ENCODE measurements at places on chromosomes 4 and X.

GRCh38 chr4:179328627-179329026 is 1886.4 kb upstream of the AGA start:
- no peak for DNase-seq

GRCh38 chrX:7318241-7318640 is 170.3 kb upstream of the PUDP start:
- no peak for DNase-seq

DNA sequence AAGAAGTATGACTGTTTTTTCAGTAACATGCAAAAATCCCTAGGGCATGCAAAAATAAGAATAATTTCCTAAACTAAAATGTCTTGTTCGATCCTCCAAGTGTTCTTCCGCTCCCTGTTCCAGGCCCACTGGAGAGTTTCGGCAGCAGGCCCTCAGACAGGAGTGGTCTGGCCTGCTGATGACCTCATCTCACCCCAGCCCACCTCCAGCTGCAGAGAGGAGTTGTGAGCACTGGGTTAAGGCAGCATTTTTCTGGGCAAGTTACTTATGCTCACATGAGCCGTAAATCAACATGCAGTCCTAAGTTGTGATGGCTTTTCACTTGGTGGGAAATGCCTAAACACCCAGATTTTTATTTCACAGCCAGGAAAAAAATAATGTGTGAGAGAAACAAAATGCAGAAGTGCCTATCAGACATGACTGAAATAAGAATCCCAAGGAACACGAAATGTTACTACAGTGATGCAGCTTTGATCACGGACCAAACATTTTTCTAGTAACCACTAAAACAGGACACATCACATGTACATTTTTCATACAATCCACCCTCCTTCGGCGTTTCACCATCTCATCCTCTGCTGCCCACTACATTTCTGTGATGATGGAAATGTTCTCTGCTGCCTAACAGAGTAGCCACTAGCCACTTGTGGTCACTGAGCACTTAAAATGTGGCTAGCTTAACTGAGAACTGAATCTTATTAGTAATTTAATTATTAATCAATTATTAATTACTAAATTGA is 153.3 kb upstream of the TBL1X start:
- DNase-seq = no peak

GRCh38 chrX:102975016-102975415 is 37.9 kb downstream of the RAB40AL start:
- no peak for DNase-seq

DNA sequence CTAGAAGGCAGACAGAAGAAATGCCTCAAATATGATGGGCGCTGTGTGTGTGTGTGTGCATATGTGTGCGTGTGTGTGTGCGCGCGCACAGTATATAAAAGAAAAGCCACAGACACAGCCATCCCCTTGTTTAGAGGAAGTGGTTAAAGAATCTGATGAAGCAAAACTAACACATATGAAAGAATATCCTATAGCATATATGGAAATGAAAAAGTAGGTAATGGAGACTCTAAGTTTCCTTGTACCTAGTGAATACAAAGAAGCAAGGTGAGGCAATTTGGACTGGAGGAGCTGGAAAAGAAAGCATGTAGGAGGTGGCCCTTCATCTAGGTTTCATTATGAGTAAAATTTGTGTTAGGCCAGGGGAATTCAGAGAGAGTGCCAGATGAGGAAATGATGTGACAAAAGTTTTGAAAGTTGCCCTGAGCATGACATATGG is 58.6 kb upstream of the MCF2 start:
- DNase-seq = no peak

GRCh38 chrX:124230655-124231450 is 101.6 kb upstream of the TEX13D start:
- no peak for DNase-seq

GRCh38 chrX:128975745-128976144 is 547.5 kb downstream of the SMARCA1 start:
- peak; percentile 39 for DNase-seq

DNA sequence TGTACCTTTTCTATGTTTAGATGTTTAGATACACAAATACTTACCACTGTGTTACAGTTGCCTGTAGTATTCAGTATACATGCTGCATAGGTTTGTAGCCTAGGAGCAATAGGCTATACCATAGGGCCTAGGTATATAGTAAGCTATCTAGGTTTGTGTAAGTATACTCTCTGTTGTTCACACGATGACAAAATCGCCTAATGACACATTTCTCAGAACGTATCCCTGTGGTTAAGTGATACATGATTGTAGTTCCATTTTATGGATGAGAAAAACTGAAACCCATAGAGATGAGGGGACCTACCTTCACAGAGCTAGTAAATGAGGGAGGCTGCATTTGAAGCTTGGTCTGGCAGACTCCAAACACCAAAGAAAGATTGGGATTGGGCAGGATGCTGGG is 79.4 kb upstream of the EFNB1 start:
- DNase-seq = no peak

- DNase-seq = no peak
Measured at GRCh38 chr4:148574911-148575310, 132.7 kb upstream of the NR3C2 start.

DNA sequence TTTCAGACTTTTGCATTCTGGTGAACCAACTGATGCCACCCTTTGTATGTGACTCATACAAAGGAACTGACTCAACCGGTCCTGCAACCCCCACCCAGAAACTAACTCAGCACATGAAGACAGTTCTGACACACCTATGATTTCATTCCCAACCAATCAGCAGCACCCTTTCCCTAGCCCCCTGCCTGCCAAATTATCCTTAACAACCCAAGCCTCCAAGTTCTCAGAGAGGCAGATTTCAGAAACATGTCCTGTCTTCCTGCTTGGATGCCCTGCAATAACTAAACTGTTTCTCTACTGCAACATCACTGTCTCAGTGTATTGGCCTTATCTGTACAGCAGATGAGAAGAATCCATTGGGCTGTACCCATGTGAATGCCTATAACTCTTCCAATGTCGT is 284.7 kb downstream of the CAMK2D start:
- no peak for DNase-seq

- peak; percentile 55 for DNase-seq
Measured at GRCh38 chr4:123444290-123444731, 47.7 kb downstream of the SPRY1 start.

GRCh38 chrX:115521741-115522140 is 39.2 kb upstream of the PLS3 start:
- no peak for DNase-seq

DNA sequence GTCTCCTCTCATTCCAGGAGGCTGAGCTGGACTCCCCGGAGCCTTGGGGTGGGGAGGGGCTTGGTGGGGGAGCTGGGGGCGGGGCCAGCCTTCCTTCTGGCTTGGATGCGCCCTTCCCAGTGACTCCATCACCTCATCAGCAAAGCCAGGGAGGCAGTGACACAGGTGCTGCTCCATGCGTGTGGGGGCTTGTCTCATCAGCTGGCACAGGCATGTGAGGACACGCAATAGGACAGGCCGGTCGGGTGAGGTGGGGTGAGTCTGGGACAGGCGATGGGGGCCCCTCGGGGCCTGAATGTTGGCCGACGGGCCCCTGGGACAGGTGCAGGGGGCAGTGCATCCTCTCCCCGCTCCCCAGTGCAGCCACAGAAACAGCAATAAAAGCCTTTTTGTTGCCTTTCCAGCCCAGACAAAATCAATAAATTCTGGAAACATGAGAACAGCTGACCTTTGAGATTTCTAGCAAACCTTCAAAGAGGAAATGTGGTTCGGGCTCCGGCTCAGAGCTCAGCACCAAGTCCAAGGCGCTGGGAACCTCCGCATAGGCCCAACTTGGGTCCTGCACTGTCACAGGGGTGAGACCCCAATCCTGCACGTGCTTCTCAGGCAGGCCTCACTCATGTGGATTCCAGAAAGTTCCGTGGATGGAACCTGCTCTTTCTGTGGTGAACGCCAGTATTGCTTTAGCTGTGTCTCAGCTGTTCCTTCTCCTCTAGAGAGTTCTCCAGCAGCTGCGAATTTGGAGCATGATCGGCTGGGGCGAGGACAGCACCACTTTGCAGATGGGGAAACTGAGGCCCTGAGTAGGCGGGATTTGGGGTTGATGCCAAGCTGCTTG is 18.5 kb downstream of the ADRA2C start:
- DNase-seq = no peak

DNA sequence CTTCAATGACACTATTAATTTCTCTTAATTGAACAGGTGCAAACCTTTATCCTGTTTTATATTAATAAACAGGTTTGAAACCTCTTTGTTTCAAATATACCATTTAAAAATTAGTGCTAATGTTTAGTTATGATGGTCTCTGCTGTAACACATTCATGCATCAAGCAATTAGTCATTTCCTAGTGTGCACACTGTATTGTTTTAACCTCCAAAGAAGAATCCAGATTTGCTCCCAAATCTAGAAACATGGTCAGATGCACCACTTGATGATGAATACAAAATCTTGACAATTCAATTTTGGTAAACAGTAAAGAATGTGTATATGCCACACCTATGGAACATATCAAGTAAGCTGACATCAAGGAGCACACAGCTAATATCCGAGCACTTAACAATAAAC is 157.1 kb downstream of the TRIML1 start:
- DNase-seq = no peak

GRCh38 chr4:83552924-83553323 is 17.0 kb downstream of the GPAT3 start:
- no peak for DNase-seq

- no peak for DNase-seq
Measured at GRCh38 chrX:22526339-22526738, 253.6 kb downstream of the CBLL2 start.

DNA sequence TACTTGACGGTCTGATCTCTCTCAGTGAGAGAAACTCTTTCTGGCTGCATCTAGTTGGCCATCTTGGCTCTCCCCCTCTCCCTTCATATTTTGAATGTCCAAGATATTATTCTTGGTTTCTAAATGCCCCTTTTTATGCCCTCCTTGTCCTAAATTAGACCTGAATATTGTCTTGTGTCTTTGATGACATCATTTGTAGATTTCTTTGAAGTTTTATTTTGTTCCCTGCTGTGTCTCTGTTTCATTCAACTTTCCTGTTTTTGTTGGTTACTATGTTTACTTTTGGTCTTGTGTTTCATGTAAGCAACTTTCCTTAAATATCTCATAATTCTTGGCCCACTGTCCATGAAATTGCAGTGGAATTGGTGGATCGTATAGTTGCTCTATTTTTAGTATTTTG is 46.1 kb upstream of the PASD1 start:
- no peak for DNase-seq

- no peak for DNase-seq
Measured at GRCh38 chr4:92387459-92388069, 83.8 kb downstream of the GRID2 start.

GRCh38 chr4:138680989-138681604 is 334.5 kb upstream of the NOCT start:
- DNase-seq = peak; percentile 77

GRCh38 chrX:134949271-134949670 is 41.5 kb upstream of the SMIM10 start:
- no peak for DNase-seq

DNA sequence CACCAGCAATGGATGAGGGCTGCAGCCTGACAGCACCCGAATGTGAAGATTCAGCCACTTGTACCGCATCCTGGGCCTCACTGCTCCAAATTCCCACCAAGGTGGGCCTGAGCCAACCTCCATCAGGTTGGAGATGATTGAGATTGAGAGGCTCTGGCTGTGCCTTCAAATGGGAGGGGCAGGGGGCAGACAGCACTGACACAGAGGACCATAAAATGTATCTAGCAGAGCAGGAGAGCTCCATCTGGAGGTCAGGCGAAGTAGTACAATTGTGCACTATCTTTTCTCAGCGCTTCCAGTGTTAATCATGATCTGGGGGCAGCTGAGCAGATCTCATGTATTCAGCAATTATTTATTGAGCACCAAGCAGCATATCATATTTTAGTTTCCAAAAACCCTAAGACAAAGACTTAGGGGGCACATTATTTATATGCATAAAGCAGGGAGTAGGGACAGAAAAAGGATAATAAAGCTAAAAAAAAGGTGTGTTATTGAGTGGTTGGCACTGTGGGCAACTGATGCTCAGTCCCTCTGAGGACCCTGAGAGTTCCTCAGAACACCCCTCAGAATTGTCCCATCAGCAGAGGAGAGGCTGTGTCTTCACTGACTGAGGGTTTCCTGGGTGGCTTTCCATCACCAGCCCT is 31.6 kb upstream of the C1QTNF7 start:
- DNase-seq = peak; percentile 44

DNA sequence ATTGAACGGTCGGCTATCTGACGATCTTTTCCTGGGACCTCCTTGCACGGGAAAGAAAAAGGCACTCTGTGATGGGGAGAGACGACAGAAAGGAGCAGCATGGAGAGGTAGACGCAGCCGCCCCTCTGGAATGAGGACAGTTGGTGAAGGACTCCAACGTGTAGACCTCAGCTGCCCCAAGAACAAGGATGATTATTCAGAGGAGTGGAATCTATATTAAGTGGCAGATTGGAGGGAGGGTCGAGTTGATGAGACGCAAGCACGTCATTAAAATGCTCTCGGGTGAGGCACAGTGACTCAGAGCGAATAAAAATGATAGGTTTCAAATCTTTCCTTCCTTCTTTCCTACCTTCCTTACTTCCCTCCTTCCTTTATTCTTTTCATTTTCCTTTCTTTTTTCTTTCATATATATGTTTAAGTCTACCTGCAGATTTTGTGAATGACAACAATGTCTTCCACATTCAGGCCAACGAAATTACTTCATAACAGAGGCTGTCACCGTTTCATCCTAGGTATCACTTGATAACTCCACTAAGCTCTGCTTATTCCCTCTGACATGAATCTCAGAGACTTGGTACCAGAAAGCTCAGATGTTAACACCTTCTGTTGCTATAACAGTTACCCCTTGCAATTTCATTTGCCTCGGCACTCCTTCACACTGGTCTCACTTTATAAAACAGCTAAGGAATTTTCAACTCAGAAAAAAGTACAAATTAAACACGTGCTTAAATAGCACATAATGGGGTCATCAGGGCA is 110.0 kb upstream of the PPARGC1A start:
- DNase-seq = no peak

GRCh38 chrX:7109838-7110793 is 37.4 kb upstream of the STS start:
- DNase-seq = no peak

- no peak for DNase-seq
Measured at GRCh38 chrX:149021159-149021558, 483.9 kb downstream of the IDS start.

DNA sequence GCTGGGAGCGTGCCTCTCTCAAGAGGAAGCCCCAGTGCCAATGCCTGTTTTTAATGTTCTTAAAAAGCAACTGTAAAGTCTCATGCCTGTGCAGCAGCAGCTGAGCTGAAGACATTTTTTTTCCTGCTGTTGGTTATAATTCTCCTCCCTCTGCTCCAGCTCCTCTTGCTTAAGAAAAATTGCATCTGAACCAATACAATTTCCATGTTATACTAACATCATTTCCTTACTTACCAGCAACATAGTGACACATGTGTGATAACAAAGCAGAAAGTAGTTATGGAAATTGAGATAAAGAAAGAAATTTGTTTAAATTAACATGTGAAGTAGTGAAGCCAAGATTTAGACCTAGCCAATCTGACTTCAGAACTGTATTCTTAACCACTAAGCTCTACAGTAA is 101.4 kb downstream of the TBC1D19 start:
- no peak for DNase-seq

DNA sequence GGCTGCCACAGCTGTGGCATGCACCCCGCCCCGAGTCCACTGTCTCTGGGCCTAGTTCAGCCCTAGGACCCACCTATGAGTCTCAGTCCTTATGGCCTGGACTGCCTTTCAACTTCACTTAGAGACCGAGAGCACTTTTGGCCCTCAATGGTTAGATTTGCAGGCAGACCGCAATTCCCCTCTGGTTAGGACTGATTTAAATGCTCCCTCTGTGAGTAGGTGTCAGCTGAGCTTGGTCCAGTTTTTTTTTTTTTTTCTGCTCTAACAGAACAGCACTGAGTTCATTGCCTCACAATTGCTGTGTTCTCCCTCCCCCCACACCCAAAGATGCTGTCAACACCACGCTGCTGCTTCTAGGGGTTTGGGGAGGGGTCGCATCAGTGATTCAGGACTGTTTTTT is 143.2 kb downstream of the BMP15 start:
- DNase-seq = no peak
